ENCODE measurements at places on chromosomes 5 and 9.

DNA sequence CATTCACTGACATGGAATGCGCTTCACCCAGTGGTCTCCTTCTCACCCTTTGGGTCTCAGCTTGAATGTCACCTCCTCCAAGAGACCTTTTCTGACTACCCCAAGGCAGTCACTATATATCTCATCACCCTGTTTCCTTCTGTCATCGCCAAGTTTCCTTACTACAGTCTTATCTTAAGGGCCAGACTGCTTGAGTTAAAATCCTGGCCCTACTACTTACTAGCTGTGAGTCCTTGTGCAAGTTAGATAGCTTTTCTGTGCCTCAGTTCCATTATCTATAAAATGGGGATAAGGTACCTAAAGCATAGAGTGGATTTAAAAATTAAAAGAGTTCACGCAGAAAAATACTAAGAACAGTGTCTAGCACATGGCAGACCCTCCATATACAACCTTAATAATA is 132.4 kb downstream of the GABBR2 start:
- no peak for DNase-seq

- no peak for DNase-seq
Observed at GRCh38 chr9:120693700-120694008, 20.6 kb downstream of the MEGF9 start.

DNA sequence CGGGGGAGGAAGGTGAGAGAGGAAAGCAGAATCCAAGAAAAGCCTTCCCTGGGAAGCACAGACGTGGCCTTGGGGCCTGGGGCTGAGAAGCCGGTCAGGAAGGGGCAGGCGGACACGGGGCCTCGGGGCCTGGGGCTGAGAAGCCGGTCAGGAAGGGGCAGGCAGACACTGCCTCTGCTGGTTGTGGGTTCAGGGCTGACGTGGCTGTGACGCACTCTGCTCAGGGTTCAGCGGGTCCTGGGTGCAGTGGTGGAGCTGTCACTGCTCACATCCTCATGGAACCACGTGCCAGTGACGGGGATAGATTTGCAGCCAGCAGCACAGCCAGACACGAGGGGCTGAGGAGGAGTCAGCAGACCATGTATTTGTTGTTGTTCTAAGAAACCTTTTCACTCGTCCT is 12.8 kb downstream of the PAEP start:
- no peak for DNase-seq

DNA sequence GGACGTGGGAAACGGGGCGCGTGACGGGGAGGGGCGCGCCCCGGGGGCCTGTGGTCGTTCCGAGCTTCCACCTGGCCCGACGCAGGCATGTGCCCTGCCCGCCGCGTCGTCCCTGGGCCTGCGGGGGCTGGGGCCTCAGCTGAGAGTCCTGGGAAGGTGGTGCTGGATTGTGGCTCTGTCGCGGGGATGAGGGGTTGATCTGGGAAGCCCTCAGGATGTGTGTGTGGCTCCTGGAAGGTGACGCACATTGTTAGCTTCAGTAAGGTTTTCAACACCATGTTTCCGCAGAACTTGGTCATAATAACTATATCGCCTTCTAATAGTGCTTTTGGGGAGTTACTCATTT is 589.1 kb downstream of the MTRR start:
- DNase-seq, result peak; percentile 44

DNA sequence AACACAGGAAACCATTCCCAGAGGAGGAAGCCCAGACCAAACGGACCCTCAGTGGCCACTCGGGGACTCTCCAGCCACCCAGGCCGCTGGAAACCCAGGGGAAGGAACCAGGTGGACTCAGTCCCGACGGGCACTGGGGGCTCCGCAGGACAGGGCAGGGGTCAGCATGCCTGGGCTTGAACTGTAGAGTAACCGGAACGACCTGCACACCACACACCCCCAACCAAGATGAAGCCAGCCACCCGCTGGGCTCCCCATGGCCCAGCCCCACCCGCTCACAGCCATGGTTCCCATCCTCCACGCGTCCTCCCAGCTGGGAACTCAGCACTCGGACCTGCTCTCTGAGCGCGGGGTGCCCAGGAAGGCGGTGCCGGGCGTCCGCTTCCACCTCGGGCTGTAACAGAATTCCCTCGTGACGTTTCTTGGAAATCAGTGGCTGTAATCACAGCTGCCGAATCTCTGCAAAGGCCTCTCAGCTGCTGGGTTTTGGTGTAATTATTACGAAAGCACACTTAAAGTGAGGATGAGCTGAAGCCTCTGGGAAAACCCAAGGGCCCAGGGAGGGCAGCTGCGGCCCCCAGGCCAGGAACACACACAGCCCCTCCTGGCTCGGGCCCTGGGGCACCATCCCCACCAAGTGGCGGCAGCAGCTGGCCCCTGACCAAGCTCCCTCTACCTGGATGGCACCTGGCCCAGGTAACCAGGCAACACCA is 13.8 kb downstream of the NACC2 start:
- DNase-seq, result no peak

- DNase-seq, result no peak
Observed at GRCh38 chr5:83494087-83494620, 22.6 kb downstream of the VCAN start.

GRCh38 chr5:37665272-37665671 is 174.6 kb downstream of the GDNF start:
- no peak for DNase-seq

DNA sequence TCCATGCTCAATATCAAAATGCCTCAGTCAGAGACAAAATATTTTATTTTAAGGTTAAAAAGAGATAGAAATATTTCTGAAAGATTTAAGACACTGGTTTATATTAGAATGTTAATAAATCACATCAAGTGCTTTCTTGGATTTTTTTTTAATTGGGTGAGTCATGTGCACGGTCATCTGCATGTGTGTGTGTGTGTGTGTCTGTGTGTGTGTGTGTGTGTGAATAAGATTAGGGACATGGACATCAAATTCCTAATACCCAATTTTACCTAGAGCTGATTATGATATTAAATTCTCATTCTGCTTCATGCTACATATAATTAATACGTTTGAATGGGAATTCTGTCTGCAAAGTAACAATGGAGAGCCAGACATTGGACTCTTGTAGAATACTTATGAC is 122.9 kb downstream of the BASP1 start:
- no peak for DNase-seq

- no peak for DNase-seq
Observed at GRCh38 chr9:18314316-18314715, 159.6 kb upstream of the ADAMTSL1 start.

DNA sequence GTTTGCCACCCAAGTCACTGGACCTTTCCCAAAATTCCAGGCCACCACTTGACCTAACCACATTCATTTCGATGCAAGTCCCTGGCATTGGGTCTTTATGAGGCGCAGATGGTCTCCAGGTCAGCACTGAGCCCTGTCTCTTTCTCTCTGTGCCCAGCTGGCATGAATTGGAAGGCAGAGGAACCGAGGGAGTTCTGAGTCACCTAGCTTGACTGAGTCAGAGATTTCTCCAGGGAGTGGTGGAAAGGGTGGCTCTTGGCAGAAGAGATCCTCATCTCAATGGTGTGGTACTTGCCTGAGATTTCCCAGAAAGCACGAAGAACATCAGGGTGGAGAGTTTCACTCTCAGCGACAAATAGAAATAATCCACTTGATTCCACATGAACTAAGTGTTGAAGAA is 43.8 kb downstream of the WDR36 start:
- DNase-seq, result peak; percentile 80

DNA sequence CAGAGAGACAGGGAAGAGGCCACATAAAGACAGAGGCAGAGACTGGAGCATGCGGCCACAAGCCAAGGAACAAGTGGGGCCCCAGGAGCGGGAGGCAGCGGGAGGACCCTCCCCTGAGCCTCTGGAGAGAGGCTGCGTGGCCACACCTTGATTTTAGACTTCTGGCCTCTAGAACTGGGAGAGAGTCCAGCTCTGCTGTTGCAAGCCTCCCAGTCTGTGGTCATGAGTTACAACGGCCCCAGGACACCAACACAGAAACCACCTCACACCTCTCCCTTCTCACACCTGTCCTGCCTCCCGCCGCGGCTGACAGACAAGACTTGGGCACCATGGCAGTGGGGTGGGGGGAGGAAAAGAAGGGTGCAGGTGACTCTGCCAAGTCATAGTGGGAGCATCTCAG is 2.2 kb downstream of the INPP5E start:
- DNase-seq, result peak; percentile 4

- no peak for DNase-seq
Observed at GRCh38 chr9:106020186-106020585, 325.8 kb downstream of the TMEM38B start.

DNA sequence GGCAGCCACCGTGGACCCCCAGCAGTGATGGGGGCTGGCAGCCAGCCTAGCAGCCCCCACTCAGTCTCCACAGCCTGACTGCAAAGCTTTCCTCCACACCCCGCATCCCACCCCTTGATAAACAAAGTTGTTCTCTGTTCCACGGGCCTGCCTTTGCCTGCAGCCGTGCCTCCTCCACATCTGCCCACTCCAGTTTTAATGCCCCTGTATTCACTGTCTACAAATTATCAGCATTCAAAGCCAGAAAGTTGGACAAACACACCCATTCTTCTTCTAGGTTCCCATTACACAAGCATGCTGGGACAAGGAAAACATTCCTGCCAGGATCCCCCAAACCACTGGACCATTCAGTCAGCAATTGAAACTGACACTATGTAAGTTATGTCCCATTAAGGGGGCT is 23.0 kb upstream of the NR5A1 start:
- DNase-seq, result no peak

DNA sequence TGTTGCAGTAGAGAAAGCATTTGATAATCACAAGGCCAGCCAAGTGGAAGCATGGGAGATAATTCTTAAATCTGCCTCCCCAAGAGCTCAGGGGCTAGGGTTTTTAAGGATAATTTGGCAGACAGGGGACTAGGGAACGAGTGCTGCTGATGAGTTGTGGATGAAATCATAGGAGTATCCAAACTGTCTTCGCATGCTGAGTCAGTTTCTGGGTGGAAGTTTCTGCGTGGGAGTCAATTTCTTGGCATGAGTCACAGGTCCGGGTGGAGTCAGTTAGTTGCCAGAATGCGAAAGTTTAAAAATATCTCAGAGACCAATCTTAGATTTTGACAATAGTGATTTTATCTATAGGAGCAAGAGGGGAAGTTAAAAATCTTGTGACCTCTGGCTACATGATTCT is 112.6 kb downstream of the TMC1 start:
- DNase-seq, result peak; percentile 74

DNA sequence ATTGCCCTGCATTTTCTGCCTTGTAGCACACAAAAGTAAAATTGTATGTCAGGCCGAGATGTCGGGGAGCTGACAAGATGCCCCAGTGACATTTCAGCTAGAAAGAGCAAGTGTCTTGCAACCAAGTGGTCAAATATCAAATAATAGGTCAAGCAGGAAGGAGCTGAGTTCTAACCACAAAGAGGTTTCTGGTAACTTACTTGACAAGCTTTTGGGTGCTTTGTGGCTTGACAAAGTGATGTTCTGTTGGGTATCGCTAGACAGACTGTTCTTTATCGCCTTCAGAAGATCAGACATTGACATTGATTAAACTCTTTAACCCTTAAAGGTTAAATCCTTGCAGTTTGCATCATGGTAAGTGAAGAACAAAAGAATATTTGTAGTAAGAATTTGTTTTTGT is 419.9 kb downstream of the CCDC171 start:
- no peak for DNase-seq

- peak; percentile 38 for DNase-seq
Observed at GRCh38 chr9:75683591-75683990, 206.9 kb upstream of the PCSK5 start.

- peak; percentile 40 for DNase-seq
Observed at GRCh38 chr9:2418619-2419018, 203.0 kb upstream of the VLDLR start.

DNA sequence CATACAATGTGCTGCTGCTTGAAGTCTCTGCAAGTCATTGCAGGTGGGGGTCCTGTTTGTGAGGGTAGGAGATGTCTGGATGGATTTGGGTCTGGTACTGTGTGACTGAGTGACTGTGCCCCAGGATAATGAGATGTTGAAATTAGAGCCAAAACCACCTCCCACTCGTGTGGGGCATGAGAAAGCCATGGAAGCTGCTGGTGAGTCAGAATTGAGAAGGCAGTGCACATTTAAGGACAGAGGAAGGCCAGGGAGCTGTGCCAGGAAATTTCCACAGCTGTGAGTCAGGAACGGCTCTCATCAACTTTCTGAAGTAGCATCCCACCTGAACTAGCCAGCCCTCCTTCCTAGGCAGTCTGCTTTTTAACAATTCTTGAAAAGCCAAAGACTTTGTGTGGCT is 229.8 kb downstream of the DRD1 start:
- DNase-seq, result peak; percentile 93

GRCh38 chr9:124839612-124840299 is 13.5 kb upstream of the WDR38 start:
- no peak for DNase-seq

GRCh38 chr9:22343218-22343611 is 103.4 kb upstream of the DMRTA1 start:
- no peak for DNase-seq

DNA sequence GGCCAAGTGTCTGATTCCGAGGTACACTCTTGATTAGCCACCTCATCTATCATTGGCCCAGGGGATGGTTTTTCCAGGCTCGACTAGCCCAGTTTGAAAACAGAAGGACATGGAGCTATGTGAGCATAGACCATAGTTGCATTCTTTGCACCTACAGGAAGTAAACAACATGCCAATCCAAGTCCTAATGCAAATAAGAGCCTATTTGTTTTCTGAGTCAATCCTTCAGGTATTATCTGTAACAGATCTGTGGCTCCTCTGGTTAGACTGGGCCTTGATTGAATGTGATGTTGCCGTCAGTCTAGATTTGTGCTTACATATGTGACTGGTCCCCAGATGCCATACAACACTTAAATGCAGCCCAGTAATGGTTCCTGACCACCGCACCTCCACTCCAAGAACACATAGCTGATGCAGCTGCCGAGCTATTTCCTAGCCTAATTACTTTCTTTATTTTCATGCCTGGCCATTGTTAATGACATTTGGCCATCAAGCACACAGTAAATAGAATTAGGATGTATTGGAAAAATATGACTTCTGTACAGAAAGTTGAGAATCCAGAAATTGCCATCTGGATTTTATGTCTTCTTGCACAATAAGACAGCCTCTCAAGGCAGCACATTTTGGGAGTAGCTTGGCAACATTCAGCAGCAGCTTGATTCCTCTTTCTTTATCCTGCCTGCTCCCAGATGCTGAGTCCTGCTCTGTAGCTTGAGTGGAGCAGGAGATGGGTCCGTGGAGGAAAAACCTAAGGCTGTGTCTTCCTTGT is 29.5 kb upstream of the ARHGAP26 start:
- peak; percentile 84 for DNase-seq

DNA sequence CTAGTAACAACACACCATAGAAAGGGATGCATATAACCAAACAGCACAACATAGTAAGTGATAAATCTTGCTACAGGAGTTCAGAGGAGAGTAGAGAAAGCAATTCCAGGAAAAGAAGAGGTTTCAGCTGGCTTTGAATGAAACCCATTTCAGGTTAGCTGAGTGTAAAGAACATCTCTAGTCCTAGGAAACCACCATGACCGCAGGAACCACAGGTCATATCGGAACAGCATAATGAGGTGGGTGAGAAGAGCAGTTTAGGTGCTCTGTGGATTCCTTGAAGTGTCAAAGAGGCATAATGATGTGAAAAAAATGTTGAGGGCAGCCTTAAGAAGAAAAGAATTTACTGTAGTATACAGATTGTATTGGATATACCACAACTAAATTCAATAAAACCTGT is 507.5 kb downstream of the MTRR start:
- no peak for DNase-seq

GRCh38 chr5:175590471-175590881 is 67.4 kb upstream of the HRH2 start:
- peak; percentile 18 for DNase-seq

GRCh38 chr5:33837301-33837700 is 54.5 kb downstream of the ADAMTS12 start:
- no peak for DNase-seq

- DNase-seq, result no peak
Observed at GRCh38 chr5:112316731-112317130, 102.3 kb downstream of the EPB41L4A start.

GRCh38 chr5:57662991-57663390 is 180.4 kb upstream of the ACTBL2 start:
- DNase-seq, result no peak
